ENCODE measurements at places on chromosomes 5 and 9. TPM values are rescaled to one million over a fixed set of nuclear protein-coding genes. Genes with fewer than 3 reads are reported as not detected.

RFESD gene
- 9.2 TPM for total RNA-seq

COQ4 gene
- 32.1 TPM for total RNA-seq

SLF1 gene
- total RNA-seq, result 13.3 TPM

CPEB4 gene
- total RNA-seq, result 8.3 TPM

SNCAIP gene
- total RNA-seq, result not detected

TMC1 gene
- total RNA-seq, result not detected

FST gene
- 0.54 TPM for total RNA-seq

NUTM2F gene
- not detected for total RNA-seq

TYRP1 gene
- not detected for total RNA-seq

SPINK5 gene
- not detected for total RNA-seq

CER1 gene
- not detected for total RNA-seq

DNA sequence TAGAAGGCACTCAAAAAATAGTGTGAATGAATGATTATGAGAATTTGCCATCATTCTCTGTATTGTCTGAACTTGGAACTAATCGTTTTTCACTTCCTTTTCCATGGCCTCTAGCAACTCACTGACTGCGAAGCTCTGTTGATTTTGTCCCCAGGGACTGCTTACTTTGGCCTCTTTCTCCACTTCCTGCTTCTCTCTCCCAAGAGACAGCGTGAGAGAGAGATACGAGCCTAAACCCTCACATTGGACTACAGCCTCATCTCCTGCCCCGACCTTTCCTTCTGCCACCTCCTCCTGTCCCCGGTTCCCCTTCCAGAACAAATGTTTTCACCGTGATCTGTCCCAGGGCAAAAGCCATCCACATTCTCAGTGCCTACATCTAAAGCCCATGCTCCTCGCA, 300.8 kb upstream of the PANK3 start:
- DNase-seq, result no peak

DNA sequence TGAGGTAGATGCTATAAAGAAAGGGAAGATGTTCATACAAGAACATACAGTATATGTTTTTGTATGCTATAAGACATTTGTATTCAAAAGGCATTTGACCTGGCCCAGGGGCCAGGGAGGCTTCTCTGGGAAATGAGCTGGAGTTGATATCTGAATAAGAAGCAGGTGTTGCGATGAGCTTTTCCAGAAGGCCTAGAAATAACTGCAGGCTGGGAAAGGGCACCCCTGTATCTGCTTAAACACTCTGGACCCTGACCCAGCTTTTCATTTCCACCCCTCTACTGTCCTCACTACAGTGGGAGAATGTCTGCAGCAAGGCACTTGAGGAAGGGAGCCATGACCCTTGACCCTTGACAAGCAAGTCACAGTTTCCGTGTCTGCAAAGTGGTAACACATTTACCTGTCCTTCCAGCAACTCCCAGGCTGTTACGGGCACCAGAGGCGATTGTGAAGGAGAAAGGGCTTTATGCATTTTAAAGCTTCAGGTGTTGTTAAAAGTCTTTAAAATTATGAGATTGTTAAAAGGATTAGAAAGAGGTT, 88.2 kb upstream of the PANK3 start:
- DNase-seq, result no peak

DNA sequence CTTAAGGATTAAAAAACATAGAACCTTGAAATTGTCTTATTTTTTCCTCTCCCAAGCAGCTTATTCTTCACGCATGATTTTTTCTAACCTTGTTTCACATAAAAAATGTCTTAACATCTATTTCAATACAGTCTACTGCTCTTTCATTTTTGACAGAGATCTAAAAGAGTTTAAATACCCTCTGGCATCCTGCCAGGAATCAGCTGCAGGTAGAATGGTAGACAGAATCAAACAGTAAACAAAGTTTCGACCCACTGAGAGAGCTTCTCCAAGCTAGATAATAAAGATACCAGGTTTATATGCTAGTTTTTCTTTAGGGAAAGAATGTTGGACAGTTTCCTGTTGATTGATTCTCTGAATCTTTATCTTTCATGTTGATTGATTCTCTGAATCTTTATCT, 555.8 kb upstream of the CDH9 start:
- DNase-seq, result no peak

DNA sequence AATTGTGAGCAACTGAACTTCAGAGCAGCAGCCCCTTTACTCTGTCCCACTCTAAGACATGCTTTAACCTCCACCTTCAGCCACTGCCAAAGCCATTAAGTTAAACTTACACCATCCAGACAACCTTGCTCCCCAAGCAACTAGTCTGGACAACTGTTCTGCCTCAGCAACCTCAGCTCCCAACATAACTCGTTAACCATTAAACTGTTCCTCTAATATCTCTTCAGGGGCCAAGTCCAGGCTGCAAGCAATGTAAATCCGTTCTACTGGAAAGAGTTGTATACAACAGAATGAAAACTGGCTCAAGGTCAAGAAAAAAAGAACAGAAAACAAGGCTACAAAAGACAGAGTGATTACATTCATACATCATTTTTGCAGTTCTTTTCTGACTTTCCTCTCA, 131.7 kb upstream of the TARS1 start:
- DNase-seq, result no peak

- peak; percentile 27 for DNase-seq
Observed at GRCh38 chr9:99867968-99868367, 38.5 kb upstream of the STX17 start.

DNA sequence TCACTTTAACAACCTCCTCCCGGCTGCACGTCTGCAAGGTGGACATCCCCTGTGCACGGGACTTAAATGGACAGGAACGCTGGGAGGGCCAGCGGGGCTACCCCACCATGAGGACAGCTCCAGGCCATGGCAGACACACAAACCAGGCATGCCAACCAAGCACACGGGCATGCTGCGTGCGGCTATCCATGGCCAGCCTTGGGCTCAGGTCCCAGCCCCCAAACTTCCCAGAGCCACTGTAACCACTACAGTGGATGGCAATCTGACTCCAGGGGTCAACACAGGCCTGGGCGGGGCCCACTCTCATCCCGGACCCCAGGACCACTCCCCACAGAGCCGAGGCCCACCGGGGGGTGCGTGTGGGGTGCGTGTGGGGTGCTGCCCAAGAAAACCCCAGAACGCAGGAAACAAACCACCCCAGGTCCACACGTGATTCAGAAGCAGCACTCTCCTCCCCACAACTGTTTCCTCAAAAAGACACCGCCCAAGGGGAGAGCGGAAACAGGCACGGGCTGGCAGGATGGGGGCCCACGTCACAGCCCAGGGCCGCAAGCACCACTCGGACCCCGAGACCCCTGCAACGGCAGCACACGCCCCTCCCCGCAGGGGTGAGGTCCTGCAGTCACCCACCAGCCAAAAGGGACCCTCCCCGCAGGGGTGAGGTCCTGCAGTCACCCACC, 7.4 kb downstream of the SLC12A7 start:
- DNase-seq, result peak; percentile 59

GRCh38 chr5:427415-428087, 15.4 kb upstream of the EXOC3 start:
- no peak for DNase-seq

DNA sequence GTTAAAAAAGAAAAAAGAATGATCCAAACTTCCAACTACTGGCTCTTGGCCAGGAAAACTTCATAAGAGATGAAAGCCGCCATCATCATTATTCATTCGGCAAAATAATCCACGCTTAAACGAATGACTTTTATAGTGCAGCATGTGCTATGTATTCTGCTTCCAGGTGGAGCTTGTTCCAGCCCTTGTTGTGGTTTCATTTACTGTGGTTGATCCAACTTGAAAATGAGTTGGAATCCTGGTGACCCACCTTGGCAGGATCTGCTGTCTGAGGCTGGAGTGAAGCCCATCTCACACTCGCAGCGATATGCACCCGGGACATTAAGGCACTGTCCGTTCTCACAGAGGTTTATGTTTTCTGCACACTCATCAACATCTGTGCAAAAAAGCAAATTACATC, 209.6 kb downstream of the FBN2 start:
- no peak for DNase-seq

GRCh38 chr5:135971701-135972100, 16.9 kb upstream of the LECT2 start:
- DNase-seq, result no peak

DNA sequence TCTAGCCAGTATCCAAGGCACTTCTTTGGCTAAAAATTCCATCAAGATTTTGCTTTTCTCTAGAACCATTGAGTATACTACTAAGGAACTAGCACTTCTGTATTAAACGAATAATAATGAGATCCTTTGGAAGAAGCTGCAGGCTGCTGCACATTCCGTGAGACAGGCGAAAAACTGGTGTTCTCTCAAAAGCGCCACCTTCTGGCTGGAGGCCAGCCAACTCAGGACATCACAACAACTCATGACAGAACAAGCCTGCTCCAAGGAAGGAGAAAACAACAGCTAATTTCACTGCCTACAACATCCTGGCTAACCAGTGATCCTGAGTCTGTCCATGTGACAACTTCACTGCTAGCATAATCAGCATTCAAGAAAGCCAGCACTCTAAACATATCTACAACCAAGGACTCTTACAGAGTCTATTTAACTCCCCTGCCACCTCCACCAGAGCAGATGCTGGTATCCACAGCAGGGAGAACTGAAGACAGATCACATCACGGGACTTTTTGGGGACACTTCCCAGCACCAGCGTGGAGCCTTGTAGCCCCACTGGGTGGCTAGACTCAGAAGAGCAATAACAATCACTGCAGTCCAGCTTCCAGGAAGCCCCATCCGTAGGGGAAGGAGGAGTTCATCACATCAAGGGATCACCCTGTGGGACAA, 150.5 kb downstream of the YTHDC2 start:
- DNase-seq, result peak; percentile 60

DNA sequence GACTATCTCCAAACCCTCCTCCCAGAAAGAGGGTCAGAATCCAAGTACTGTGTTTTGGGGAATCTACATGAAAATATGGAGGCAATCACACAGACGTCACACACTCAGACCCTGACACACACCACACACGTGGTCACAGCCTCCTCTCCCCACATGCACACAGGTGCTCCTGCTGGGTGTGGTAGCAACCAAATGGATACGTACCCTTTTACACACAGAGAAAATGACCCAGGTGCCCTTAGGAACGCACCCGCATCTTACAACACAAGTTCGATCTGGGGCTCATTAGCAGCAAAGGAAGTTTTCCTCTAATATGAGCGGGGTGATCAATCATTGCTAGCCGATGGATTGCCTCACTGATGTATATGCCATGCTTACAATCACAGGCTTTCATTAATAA, 480.2 kb upstream of the KLF4 start:
- DNase-seq, result no peak

DNA sequence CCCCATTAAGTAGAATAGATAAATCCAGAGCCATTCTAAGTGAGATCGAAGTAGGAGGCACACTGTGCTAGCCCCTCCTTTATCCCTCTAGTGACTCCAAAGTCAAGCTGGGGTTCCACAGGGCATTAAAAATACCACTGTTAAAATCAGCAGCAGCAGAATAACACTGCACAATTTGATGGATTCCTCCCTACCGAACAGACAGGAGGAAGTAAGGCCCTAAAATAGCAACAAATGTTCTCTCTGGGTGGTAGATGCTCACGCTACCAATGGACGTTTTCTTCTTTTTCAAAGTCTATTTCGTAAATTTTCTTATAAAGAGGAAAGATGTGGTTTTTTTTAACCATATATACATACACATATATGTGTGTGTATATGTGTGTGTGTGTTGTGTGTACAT, 54.4 kb downstream of the FBXW11 start:
- no peak for DNase-seq

DNA sequence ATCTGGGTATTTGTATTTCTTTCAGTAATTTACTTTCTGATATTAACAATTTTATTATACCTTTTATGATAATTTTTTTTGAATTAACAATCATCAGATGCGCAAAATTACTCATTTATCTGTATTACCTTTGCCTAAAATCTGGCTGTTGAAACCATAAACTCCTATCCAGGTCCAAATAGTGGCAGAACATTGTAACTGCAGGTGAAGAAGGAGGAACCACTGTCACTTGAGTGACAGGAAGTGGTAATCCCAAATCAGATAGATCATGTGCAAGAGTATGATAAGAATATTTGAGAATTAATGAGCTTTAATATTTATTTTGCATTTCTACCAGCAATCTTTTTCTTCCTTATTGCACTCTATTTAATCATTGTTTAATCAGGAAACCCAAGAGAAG, 139.3 kb upstream of the TLE4 start:
- DNase-seq, result no peak
